ENCODE measurements at places on chromosomes 16 and 17.

GRCh38 chr16:3650631-3651265 is 3.7 kb upstream of the DNASE1 start:
- no peak overlapping the region for H3K4me3 ChIP-seq
- H3K36me3 ChIP-seq, result peaks cover 17% of the 10 kb centered on the region
- peaks cover 3% of the 10 kb centered on the region for H3K4me1 ChIP-seq
- H3K27me3 ChIP-seq, result no peaks in the 10 kb centered on the region
- no peak overlapping the region for H3K27ac ChIP-seq

- no peaks in the 10 kb centered on the region for H3K27me3 ChIP-seq
- H3K4me3 ChIP-seq, result no peak overlapping the region
- no peak overlapping the region for H3K27ac ChIP-seq
- H3K36me3 ChIP-seq, result peaks cover 13% of the 10 kb centered on the region
Observed at GRCh38 chr17:542943-543342, 171.7 kb downstream of the VPS53 start.

DNA sequence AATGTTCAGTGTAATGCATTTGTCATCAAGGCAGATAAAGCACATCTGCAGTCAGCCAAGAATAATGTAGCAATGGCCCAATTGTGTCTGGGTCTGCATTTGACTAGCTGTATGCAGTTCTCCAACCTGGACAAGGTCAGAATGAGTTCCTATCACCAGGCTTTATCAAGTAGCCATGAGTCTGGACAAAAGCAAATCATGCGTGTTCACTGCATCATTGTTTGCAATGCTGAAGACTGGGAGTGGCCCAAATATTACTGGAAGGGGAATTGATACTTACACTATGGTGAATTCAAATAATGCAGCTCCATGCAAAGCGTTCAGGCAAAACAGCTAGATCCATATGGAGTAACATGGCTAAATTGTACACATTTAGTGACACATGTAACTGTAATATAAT is 250.9 kb downstream of the TOX3 start:
- H3K4me3 ChIP-seq, result no peak overlapping the region
- no peaks in the 10 kb centered on the region for H3K36me3 ChIP-seq
- H3K27ac ChIP-seq, result no peak overlapping the region
- H3K27me3 ChIP-seq, result no peaks in the 10 kb centered on the region
- no peak for DNase-seq

DNA sequence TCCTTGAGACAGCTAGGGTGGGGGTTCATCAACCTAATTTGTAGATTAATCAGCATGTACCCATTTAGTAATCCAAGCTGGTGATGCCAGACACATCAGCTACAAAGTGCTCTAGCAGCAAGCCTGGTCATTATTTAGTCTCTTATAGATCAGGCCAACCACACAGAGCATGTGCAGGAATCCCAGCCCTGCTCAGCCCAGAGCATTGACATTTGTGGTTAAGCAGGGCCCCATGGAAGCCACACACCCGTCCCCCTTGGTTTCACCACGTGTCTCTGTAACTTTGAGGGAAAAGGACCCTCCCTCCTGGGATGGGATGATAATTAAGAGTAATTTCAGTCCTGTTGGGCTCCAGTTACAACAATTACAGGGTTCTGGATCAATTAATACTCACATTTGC is 268.8 kb upstream of the RPL38 start:
- no peak overlapping the region for H3K4me3 ChIP-seq
- no peak for DNase-seq
- H3K4me1 ChIP-seq, result no peaks in the 10 kb centered on the region

DNA sequence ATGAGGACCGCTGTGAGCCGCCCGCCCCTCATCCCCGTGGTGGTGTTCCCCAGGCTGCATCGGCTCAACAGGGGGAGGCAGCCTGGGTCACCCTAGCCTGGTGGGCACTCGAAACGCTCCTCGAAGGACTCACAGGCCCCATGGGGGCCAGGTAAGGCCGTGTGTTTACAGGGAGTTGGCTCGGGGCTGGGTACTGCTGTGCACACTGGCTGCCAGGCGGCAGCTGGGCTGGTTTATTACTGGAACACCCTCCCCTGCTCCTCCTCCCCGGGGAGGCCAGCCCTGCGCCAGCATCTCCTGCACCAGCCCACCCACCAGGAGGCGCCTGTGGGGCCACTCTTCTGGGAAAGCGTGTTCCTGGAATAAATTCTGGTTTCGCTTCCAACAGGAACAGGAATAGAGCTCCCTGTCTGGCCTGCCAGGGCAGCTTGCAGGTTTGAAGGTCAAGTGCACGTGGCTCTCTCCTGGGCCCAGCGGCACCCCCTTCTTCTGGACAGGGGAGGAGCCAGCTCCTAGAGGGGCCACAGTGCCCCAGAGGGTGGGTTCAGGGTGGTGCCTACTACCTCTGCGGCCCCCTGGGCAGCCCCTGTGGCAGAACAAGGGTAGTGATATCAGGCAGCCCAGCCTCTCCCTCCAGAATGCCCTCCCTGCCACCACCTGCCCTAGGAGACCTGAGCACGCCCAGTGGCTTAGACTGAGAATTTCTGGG is 11.3 kb downstream of the MCRIP1 start:
- H3K36me3 ChIP-seq, result peaks cover 17% of the 10 kb centered on the region
- peaks cover 7% of the 10 kb centered on the region for H3K4me1 ChIP-seq
- H3K27me3 ChIP-seq, result no peaks in the 10 kb centered on the region
- no peak for DNase-seq
- H3K27ac ChIP-seq, result no peak overlapping the region

- H3K4me1 ChIP-seq, result peaks cover 13% of the 10 kb centered on the region
- H3K27me3 ChIP-seq, result no peaks in the 10 kb centered on the region
- DNase-seq, result no peak
Observed at GRCh38 chr17:64787921-64788271, 125.8 kb upstream of the SMURF2 start.

DNA sequence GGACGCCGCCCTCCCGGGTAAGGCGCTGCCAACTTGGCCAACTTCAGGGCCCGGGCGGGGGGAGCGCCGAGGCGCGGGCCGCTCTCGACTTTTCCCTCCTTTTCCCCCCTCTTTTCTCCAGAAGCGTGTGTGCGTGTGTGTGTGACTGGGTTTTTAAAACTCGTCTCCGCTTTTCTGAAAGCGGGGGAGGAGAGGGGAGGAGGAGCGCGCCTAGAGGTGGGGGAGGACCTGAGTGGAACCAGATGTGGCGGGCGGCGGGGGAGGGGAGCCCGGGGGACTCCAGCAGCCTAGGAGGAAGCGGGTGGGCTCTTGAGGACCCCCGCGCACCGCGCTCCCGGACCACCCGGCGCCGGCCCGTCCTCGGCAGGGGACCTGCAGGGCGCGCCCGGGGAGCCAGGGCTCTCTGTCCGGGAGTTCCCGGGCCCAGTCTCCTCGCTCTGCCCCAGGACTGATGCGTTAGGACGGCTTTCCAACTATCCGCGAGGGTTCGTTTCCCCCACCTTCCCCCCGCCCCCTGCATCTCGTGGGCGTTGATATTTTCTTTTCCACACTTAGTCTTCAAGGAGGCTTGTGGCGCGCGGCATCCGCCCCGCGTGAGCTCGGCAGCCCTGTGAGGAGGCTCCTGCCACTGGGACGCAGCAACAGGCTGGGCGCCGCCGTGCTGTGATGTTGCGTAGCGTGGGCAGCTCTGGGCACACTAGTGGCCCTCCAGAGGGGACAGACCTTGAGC is 599 bp downstream of the MRC2 start:
- DNase-seq, result no peak
- H3K36me3 ChIP-seq, result no peaks in the 10 kb centered on the region
- H3K4me3 ChIP-seq, result peak overlapping the region; percentile 55
- peaks cover 13% of the 10 kb centered on the region for H3K27me3 ChIP-seq
- no peak overlapping the region for H3K27ac ChIP-seq
- H3K4me1 ChIP-seq, result peaks cover 20% of the 10 kb centered on the region

GRCh38 chr17:61508912-61509311 is 56.7 kb downstream of the TBX4 start:
- H3K27ac ChIP-seq, result no peak overlapping the region
- no peaks in the 10 kb centered on the region for H3K36me3 ChIP-seq
- no peak overlapping the region for H3K4me3 ChIP-seq
- DNase-seq, result no peak
- H3K4me1 ChIP-seq, result no peaks in the 10 kb centered on the region

DNA sequence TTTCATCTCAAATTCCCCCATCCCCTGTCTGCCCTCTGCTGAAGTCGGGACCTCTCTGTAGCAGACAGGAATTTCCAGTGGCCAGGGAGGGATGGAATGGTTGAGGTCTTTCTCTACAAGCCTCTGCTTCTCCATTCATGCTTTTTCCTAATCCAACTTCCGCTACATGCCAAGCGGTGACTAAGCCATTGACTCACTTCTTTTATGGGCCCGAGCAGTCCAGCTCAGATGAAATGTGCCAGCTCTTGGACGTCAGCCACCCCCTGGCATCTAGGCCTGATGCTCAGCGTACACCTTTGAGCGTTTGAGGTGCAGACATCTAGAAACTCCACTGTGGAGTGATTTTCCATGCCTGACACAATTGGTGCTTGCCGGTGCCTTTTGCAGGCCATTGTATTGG is 40.7 kb upstream of the GPR139 start:
- no peak overlapping the region for H3K27ac ChIP-seq
- no peak overlapping the region for H3K4me3 ChIP-seq
- H3K36me3 ChIP-seq, result no peaks in the 10 kb centered on the region
- H3K4me1 ChIP-seq, result no peaks in the 10 kb centered on the region
- no peak for DNase-seq
- no peaks in the 10 kb centered on the region for H3K27me3 ChIP-seq

DNA sequence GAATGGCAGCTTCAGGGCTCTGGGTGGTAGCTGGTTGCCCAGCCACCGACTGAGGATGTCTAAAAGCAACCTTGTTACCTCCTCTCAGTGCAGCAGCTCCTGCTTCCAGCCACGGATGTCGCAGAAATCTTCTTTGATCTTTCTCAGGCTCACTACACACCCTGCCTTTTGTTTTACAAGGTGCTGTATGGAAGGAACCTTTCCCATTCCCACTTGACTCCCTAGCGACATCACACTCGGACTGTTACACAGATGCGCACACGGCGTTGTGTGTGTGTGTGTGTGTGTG is 135.8 kb upstream of the CPHXL start:
- H3K27ac ChIP-seq, result no peak overlapping the region
- H3K36me3 ChIP-seq, result no peaks in the 10 kb centered on the region
- no peaks in the 10 kb centered on the region for H3K4me1 ChIP-seq
- H3K27me3 ChIP-seq, result peaks cover 7% of the 10 kb centered on the region
- DNase-seq, result no peak
- no peak overlapping the region for H3K4me3 ChIP-seq

DNA sequence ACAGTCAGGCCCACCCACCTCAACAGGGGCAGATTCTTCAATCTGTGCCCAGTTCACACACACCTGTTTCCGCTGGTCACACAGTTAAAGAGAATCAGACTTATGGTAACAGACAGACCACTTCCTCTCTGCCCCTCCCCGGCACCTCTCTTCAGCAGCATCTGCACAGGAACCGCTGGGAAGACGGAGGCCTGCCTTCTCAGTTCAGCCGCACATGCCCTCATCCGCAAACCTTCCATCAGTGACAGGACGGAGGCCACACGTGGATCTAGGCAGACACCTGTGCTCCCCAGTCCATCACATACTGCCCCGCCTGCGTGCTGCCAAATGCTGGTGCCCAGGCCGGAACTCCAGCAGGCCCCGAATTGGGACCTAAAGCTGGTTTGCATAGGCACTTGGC is 10.3 kb downstream of the PHB1 start:
- peaks cover 65% of the 10 kb centered on the region for H3K36me3 ChIP-seq
- H3K4me1 ChIP-seq, result peaks cover 21% of the 10 kb centered on the region
- H3K27ac ChIP-seq, result no peak overlapping the region
- H3K27me3 ChIP-seq, result no peaks in the 10 kb centered on the region
- peak; percentile 10 for DNase-seq

- peak overlapping the region; percentile 81 for H3K27ac ChIP-seq
- no peak for DNase-seq
- H3K4me3 ChIP-seq, result peak overlapping the region; percentile 96
- H3K4me1 ChIP-seq, result peaks cover 56% of the 10 kb centered on the region
- H3K36me3 ChIP-seq, result peaks cover 27% of the 10 kb centered on the region
Observed at GRCh38 chr16:88649195-88649923, 1.5 kb downstream of the CYBA start.

- no peak for DNase-seq
- H3K27me3 ChIP-seq, result no peaks in the 10 kb centered on the region
- no peaks in the 10 kb centered on the region for H3K36me3 ChIP-seq
- H3K4me3 ChIP-seq, result no peak overlapping the region
- H3K27ac ChIP-seq, result no peak overlapping the region
Observed at GRCh38 chr16:88507231-88507743, 54.2 kb downstream of the ZFPM1 start.

DNA sequence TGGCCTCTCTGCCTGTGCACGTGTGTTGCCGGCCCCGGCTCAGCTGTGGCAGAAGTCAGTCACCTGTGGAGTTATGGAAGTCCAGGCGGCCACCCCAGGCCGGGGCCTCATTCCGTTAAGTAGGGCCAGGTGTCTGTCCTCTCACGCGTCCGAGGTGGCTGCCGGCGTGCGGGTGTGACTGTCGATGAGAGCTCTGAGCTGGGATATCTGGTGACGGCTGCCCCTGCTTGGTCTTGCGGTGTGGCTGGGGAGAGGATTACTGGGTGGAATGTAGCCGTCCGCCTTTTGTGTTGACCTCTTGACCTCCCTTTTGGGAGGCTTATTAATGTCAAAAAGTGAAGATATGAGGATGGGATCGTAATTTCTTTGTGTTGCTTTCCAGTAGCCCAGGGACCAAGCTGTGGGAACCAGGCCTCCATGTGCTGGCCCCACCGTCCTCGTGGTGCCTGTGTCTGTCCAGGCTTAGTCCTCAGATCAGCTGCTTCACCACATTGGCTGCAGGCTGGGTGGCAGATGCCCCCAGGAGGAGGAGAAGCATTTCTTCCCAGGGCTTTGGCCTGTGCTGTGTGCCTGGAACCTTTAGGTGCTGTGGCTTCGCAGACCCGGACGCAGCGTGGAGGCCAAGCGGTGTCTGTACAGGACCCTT is 23.0 kb upstream of the ZNF750 start:
- H3K27ac ChIP-seq, result peak overlapping the region; percentile 85
- DNase-seq, result no peak
- no peaks in the 10 kb centered on the region for H3K27me3 ChIP-seq
- no peak overlapping the region for H3K4me3 ChIP-seq
- peaks cover 96% of the 10 kb centered on the region for H3K4me1 ChIP-seq

GRCh38 chr16:56109994-56110393 is 81.3 kb upstream of the GNAO1 start:
- no peak for DNase-seq
- H3K36me3 ChIP-seq, result no peaks in the 10 kb centered on the region
- no peak overlapping the region for H3K4me3 ChIP-seq
- no peaks in the 10 kb centered on the region for H3K27me3 ChIP-seq
- no peak overlapping the region for H3K27ac ChIP-seq
- H3K4me1 ChIP-seq, result no peaks in the 10 kb centered on the region

DNA sequence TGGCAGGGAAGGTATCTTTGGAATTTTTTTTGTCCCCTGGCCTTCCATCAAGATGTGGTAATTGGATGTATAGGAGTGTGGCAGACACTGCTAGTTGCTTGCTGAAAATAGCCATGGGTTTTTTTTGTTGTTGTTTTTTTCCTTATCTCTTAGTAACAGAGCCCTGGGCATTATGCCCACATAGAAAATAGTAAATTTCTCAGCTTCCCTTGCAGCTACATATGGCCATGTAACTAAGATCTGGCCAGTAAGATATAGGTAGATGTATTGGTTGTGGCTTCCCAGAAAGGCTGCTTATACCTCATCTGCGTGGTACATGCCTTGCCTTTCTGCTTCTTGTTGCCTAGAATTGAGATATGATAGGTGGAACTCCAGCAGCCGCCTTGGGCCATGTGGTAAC is 349.9 kb downstream of the CPPED1 start:
- H3K4me3 ChIP-seq, result no peak overlapping the region
- H3K27ac ChIP-seq, result no peak overlapping the region
- no peaks in the 10 kb centered on the region for H3K27me3 ChIP-seq
- H3K36me3 ChIP-seq, result no peaks in the 10 kb centered on the region
- peaks cover 6% of the 10 kb centered on the region for H3K4me1 ChIP-seq
